ENCODE measurements at places on chromosomes 16 and 17. TPM values are rescaled to one million over a fixed set of nuclear protein-coding genes. Genes with fewer than 3 reads are reported as not detected.

Gene AMFR
- 191 TPM for total RNA-seq

Gene COPZ2
- 56.3 TPM for total RNA-seq

Gene USP6
- total RNA-seq = not detected

Gene MPP3
- total RNA-seq = 10.0 TPM

Gene SP2
- 1.6 TPM for total RNA-seq

Gene C17orf107
- total RNA-seq = 1.9 TPM

Gene CCL17
- total RNA-seq = not detected

Gene SERPINF2
- 0.33 TPM for total RNA-seq

Gene DNAAF8
- total RNA-seq = 0.29 TPM
